ENCODE measurements at places on chromosomes 4 and X.
A peak's percentile ranks its signal among the peaks of the same experiment; 100 is the strongest.

- no peak for DNase-seq
These were observed 114.9 kb upstream of the GPRIN3 start for GRCh38 chr4:89422441-89422990.

DNA sequence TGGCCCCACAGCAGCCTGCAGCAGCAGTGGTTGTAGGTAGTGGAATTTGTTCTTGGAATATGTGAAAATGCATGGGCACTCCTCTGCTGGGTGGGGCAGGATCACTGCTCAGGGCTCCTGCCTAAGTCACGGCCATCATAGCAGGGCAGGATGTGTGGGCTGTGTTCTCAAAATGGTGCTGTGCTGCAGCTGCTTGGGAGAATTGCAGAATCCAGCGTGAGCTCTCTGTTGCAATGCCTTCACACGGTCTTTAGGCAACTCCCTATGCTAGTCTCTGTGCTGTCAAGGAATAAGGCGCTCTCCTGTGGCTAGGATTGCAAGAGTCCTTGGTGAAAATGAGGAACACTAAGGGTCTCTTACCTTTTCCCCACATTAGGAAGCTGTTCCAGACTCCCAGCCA is 42.9 kb downstream of the F8 start:
- no peak for DNase-seq

- no peak for DNase-seq
These were observed 725.0 kb downstream of the CCSER1 start for GRCh38 chr4:90852237-90852636.

DNA sequence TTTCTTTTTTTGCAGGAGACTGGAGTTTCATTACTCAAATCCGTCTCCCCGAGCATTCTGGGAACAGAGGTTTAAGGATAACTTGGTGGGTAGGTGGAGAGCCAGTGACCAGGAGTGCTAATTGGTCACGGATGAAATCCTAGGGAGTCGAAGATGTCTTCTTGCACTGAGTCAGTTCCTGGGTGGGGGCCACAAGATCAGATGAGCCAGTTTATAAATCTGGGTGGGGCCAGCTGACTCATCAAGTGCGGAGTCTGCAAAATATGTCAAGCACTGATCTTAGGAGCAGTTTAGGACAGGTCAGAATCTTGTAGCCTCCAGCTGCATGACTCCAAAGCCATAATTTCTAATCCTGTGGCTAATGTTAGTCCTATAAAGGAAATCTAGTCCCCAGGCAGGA is 741.3 kb downstream of the PCDH7 start:
- peak; percentile 45 for DNase-seq

DNA sequence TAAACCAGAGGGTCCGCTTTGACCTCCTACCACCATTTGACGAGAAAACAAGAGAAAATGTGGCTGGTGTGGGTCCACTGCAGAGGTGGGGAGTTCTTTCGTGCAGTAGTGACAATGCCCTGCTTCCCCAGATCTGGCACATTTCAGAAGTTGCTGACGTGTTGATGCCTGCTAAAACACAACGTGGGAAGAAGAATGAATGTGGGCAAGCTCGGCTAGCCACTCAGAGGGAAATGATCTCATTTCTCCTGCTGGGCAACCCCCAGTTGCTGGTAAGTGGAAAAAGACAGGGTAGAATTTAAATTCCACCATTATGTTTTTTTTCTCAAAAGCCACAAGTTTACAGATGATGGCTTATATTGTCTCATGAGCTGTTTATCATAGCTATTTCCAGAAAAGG is 77.9 kb downstream of the LUZP4 start:
- no peak for DNase-seq

DNA sequence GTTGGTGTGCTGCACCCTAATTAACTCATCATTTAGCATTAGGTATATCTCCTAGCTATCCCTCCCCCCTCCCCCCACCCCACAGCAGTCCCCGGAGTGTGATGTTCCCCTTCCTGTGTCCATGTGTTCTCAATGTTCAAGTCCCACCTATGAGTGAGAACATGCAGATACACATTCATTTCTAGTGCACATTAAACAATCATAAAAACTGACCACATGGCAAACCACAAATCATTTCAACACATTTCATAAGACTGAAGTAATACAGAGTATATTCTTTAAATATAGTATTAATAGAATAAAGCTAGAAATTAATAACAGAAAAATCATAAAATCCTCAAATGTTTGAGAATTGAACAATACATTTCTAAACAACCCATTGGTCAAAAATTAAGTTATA is 34.1 kb downstream of the PRKG2 start:
- no peak for DNase-seq

All from SW 1271 (cell line).